ENCODE measurements at places on chromosomes 16 and 17.

GRCh38 chr17:6638046-6638908 is 2.2 kb downstream of the KIAA0753 start:
- DNase-seq = no peak

GRCh38 chr17:76345377-76345974 is 8.2 kb downstream of the PRPSAP1 start:
- no peak for DNase-seq

- DNase-seq = no peak
Observed at GRCh38 chr16:11526655-11527350, 59.9 kb downstream of the LITAF start.

DNA sequence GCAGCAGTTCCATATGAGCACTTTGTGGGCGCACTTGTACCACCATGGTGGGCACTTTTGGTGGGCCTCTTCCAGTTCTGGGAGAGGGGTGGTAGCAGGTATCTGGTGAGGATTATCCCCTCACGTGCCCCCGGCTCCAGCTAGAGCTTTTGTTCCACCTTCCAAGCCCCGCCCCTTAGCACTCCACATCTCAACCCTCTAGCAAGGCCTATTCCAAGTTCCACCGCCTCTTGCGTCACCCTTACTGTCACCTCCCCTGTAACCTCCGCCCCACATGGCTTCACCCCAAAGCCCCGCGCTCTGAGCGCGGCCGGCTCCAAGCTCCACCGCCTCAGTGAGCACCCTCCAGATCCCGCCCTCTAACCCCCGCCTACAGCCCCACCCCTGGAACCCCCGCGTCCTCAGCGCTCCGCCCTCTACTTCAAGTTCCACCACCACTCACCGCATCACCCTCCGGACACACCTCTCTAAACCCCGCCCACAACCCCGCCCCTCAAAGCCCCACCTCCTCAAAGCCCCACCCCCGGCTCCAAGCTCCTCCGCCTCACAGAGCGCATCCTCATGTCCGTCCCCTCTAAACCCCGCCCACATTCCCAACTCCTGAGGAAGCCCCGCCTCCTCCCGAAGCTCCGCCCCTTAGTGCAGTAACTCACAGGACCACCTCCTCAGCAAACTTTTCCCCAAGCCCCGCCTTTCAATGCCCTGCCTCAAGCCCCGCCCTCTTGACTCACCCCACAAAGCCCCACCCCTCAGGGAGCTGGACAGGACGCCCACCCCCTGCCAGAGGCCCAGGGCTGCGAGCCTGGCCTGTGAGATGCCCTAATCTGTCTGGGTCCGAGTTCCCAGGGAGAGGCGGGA is 11.1 kb downstream of the SCN4A start:
- no peak for DNase-seq

GRCh38 chr17:56908001-56908542 is 5.8 kb downstream of the TRIM25 start:
- DNase-seq = no peak

DNA sequence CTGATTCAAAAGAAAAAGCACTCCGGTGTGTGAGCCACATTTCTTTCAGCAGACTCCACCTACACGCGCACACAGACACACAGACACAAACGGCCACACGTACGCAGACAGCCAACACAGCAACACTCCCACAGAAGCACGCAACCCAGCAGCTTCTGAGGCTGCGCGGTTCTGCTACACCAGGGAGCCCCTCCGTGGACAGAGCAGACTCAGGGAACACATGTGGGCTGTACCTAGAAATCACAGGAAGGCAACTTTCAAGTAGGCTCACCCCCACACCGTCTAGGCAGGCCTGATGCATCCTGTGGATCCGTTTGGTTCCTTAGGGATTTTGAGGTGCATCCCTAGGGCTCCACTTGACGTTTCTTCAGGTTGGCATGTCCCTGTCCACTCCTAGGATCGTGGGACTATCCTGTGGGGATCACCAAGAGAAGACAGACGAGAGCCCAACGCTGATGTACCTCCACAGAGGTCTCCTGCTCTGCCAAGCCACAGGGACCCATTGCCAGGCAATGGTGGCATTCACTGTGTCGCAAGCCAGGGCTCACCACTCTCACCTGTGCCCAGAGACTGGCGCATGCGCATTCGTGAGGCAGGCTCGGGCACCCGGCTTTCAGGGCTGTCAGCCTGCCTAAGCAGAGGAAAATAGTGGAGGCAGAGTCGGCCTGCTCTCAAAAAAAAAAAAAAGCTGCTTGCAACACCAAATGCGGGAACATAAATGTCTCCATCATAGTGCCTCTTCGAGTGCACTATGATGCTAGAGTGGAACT is 2333.3 kb downstream of the TP53TG3F start:
- DNase-seq = no peak

- no peak for DNase-seq
Observed at GRCh38 chr16:7501868-7502267, 169.2 kb downstream of the RBFOX1 start.

- no peak for DNase-seq
Observed at GRCh38 chr17:47604598-47604927, 45.2 kb upstream of the KPNB1 start.

- no peak for DNase-seq
Observed at GRCh38 chr17:18155179-18155578, 28.4 kb upstream of the ALKBH5 start.

GRCh38 chr16:82761236-82761635 is 134.5 kb downstream of the CDH13 start:
- no peak for DNase-seq

DNA sequence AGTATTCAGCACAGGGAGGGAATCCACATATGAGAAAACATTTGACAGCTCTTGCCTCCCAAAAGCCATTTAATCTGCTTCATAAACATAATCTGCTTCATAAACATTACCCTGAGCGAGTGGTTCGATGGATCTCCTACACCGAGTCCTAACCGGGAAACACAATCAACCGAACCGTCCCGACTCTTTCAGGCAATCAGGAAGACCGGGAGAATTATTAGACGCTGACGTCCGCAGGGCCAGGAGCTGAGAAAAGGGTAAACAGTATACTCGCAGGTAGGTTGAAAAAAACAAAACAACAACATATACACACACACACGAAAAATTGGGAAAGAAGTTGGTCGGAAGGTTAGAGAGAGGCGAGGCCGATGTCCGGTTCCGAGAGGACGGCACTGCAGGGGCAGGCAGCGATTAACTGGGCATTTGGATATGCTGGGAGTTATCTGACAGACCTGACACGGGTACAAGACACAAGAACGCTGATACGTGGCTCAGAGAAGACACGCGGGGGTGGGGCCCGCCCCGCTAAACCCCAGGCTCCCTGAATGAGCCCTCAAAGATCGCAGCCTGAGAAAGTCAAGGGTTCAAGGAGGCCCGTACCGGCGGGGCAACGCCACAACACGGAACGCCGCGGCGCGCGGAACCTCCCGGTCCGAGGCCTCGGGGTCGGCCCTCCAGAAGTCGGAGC is 585 bp downstream of the AP1G1 start:
- no peak for DNase-seq

Measured in putamen (tissue), 1 donor.